ENCODE measurements at places on chromosomes 4 and X.

DNA sequence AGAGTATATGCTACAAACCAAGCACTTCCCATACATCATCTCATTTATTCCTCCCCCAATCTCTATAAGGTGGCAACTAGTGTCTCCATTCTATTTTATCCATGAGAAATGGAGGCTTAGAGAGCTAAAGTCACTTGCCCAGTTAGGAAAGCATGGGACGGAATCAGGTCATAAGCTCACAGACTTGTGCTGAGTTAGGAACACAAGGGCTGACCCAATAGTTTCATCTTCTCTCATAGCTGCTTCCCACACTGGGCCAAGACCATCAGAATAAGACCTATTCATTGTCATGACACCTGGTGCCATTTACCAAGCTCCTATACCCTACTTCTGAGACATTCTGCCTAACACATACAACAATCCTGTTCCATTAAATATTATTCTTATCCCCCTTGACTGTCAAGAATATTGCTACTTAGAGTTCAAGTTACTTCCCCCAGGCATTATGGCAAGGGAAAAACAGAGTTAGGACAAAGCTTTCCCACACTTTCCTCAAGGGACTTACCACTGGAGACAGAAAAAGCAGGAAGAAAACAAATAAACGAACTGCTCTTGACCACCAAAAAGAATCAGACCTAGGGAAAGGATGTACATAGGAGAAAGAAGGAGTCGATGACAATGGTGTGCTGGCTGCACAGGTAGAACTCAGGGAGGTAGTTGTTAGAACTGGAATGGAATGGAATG lies 167.8 kb downstream of the LDB2 start:
- DNase-seq, result no peak

- no peak for DNase-seq
Measured at GRCh38 chrX:53071064-53071463, 11.1 kb upstream of the TSPYL2 start.

- no peak for DNase-seq
Measured at GRCh38 chr4:78100060-78100459, 42.9 kb downstream of the FRAS1 start.

DNA sequence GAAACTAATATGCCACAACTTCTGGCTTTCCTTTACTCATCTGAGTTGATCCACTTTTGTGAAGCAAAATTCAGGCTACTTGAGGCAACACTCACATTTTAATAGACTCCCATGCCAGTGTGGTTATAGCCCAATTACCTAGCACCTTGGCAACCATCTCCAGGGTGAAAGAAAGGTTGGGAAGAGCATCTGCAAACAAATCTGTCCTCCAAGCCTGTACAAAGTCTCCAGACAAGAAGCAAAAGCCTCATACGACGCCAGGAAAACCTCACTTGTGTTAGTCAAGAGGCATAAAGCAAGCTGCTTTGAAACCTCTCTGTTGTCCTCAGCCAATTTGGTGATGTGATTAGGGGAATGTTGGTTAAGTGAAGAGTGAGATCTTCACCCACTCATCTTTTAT lies 246.6 kb downstream of the THOC2 start:
- no peak for DNase-seq

DNA sequence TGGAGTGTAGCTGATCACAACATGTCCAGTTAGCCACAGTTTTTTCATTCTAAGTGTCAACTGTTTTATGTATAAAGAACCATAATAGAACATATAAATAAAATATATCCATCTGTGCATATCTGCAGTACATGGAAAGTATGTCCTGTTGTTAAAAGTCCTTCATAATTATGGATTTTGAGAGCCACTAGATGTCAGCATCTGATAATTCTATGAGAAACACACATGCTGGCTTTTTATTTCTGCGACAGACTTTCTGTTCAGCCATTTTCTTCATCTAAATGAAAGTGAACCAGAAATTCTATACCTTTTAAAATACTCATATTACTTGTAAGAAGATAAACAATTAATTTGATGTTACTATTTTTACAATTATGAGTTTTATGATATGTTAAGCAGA lies 251.5 kb downstream of the GPM6A start:
- no peak for DNase-seq

- DNase-seq, result no peak
Measured at GRCh38 chrX:45274576-45274975, 73.9 kb upstream of the DIPK2B start.

- no peak for DNase-seq
Measured at GRCh38 chr4:152676052-152676854, 3.5 kb downstream of the TMEM154 start.

DNA sequence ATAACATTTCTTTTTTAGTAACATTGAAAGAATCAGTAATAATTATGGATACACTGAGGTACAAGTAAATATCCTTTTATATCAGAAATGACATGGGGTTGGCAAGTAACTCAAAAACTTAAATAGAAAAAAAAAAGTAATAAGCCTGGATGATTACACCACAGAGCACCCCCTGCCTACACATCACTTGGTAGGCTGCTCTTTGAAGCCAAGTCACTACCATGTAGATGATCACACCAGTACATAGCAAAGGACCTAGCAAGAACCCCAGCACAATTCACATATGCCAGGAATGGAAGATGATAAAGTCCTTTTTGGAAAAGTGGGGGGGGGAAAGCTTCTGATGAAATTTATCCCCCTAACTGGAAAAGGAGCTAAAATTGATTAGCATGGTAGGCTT lies 56.9 kb downstream of the METTL14 start:
- DNase-seq, result no peak

DNA sequence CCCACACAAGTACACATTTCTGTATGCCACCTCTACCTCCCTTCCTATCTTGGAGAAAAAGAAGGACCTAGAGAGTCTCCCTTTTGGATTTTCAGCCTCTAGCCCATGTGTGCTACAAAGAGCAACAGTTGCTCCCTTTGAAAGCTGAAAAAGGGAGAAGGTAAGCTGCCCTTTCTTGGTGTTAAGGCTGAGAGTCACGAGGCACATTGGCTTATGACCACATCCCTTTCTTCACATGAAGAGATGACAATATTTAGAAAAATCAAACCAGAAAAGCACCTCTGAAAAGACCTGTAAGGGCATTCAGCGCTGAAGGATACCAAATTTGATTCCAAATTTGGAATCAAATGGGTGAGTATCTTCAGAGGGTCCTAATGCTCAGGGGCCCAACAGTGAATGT lies 6.4 kb upstream of the FGFBP1 start:
- DNase-seq, result no peak

DNA sequence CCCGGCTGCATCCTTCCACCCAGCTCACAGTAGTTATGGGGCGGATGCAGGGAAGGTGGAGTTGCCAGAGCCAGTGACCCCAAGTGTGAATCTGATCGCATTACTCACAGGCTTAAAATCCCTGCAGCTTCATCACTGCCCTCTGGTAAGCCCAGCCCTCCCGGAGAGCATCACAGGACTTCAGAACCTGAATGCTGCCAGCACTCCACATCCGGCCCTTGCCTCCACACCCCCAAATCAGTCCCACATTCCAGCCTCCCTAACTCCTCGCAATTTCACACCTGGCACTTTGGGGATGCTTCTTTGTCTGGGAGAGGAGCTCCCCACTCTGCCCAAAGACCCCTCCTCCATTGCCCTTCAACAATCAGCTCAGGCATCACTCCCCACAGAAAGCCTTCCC lies 15.6 kb downstream of the RASL11B start:
- no peak for DNase-seq

DNA sequence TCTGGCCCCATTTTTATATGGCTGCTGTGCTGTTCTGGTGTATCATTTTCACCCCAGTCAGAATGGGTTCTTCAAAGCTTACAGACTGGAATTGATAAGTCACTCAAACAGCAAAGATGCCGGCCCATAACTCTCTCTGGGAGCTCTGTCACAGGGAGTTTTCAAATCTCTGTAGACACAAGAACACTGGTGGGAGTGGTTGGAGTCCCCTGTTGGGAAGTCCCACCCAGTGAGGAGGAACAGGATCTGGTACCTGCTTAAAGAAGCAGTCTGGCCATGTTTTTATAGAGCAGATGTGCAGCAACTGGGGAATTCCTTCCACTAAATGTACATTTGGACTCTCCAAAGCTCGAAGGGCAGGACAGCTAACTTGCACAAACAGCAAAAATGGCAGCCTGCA lies 69.3 kb upstream of the UGT2B7 start:
- no peak for DNase-seq

GRCh38 chr4:41269682-41270081 lies 13.0 kb downstream of the UCHL1 start:
- no peak for DNase-seq

DNA sequence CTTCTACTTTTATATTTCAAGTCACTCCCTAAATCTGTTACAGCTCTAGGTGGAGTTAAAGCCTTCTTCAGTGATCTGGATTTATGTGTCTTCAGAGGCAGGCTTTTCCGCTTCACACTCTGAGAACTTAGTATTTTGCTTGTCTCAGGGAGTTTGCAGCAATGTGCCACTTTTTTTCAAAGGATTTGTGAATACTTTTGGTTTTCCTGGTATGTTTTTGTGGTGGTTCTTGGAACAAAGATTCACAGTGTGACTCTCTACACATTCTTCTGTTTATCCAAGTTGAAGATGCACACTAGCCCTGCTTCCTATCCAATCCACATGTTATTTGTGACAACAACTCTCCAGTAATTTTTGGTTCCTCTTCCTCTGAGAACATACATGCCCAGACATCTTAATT lies 1253.7 kb downstream of the TECRL start:
- no peak for DNase-seq

- DNase-seq, result no peak
Measured at GRCh38 chr4:135267148-135267865, 1065.7 kb upstream of the PABPC4L start.

DNA sequence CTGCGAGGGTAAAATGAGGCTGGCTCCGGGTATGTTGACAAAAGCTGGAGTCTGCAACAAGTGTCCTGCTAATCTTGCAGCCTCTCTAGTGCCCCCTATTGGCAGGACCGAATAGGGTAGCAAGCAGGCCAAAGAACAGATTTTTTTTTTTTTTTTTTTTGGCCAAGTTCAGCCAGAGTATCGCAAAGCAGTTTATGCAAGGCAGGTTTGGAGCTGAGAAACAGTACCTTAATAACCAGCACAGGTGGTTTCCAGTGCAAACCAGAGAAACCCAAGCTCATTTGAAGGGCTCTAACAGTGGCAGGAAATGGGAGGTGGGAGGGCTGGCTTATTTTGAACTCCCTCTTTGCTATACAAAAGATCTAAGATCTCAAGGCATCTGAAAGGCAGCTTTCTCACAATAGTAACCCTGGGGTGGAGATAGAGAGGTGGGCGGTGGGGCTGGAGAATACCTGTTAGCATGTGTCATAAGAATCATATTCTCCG lies 38.2 kb upstream of the OCIAD2 start:
- DNase-seq, result peak; percentile 39

- DNase-seq, result no peak
Measured at GRCh38 chrX:87583679-87584078, 66.1 kb downstream of the KLHL4 start.

- DNase-seq, result no peak
Measured at GRCh38 chrX:6917666-6918065, 229.8 kb upstream of the STS start.

DNA sequence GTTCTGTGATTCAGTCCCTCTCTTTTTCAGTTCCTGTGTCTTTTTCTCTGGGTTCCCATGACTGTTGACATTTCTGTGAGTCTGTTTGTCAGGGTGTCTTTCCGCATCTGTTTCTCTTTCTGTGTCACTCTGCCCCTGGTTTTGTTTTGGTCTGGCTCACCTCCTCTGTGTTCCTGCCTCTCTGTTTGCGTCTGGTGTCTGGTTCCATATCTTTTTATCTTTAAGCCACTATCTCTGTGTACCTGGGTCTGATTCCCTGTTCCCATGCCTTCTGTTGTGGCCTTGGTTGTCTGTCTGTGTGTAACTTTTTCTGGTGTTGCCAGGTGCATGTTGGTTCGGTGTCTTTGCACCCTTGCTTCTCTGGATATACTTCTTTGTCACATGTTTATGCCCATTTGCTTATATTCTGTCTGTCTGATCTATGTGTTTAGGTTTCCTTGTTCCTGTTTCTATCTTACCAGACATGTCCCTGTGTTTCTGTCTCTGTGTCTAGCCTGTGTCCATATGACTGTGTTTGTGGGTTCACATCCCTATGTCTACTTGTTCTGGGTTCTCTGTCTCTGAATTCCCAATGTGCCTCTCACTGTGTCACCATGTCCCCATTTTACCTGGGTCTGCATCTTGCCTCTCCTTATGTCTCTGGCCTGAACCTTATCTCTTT lies 50.2 kb downstream of the ITIH6 start:
- no peak for DNase-seq

DNA sequence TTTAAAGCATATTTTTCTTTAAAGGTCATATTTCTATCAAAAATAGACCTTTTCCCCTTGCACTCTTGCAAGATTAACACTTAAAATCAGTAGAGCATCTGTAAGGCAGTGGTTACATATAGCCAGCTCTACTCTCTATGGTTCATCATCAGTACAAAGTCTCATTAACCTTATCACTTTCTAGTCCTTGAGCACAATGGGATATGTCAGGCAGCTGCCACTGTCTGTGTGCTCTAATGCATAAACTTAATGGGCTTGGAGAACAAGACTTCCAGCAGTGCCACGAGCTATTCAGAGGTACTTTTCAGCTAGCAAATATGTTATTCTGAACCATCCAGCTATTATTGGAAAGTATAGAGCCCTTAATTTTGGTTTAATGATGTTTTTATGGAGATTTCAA lies 393.7 kb downstream of the GASK1B start:
- no peak for DNase-seq

- DNase-seq, result no peak
Measured at GRCh38 chrX:41518127-41518840, 71.1 kb downstream of the NYX start.

DNA sequence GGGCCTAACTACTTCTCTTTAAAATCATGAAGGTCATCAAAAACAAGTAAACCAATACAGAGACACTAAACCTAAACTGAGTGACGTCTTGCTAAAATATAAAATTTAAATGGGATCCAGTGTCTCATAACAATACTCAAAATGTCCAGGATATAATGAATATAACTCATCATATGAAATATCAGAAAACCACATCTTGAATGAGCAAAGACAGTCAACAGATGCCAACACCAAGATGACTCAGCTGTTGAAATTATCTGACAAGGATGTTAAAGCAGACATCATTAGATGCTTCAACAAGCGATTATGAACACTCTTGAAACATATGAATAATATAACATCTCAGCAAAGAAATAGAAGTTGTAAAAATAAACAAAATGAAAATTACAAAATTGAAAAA lies 8.3 kb downstream of the NAP1L2 start:
- no peak for DNase-seq
